ENCODE measurements at places on chromosomes 5 and 9.

DNA sequence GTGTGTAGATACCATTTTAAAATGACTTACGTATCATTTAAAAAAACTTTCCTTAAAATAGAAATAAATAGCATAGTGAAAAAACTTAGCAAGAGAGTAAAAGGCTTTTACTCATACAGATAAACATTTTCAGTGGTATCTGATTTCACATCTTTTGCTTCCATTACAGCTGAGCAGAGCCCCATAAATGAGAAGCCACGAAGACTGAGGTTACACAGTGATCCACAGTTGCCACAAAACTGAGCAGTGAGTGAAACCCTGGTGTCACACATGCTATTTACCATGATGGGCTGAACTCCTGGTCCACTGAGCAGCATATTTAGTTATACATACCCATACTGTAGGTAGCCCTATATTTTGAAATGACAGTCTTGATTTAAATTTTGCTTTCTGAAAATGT lies 401.2 kb downstream of the KIAA0825 start:
- DNase-seq = no peak

DNA sequence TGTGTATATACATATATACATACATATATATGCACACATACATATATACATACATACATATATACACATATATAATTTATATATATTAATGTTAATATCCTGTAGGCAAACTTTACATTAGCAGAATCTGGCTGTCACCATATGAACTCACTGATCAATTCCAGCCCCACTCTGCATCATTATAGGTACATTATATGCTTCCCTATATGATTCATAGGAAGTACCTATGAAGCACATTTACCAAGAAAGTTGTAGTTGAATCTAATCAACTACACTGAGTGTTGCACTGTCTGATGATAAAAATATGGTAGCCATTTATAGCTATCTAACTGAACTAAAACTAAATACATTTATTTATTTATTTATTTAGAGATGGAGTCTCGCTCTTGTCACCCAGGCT lies 5.5 kb upstream of the SPATA6L start:
- DNase-seq = no peak

GRCh38 chr5:2724831-2725230 lies 26.6 kb downstream of the IRX2 start:
- DNase-seq = no peak

- no peak for DNase-seq
Measured at GRCh38 chr5:88551724-88552345, 283.2 kb upstream of the TMEM161B start.

- no peak for DNase-seq
Measured at GRCh38 chr9:98916660-98917059, 27.0 kb upstream of the COL15A1 start.

DNA sequence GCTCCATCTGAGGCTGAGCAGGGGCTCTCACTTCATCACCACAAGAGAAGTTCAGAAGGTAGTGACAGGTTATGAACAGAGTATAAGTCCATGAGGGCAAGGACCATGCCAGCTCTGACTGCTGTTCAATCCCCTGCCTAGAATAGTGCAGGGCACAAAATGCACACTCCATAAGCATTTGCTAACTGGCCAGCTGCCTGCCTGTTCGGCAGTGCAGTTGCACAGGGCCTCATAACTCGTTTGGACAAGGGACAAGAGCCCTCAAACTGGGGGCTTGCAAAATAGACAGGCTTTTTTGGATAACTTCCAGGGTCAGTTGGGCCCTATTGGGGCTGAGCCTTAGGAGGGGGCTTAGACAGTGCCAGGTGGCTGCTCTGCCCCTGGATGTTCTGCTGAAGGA lies 21.1 kb downstream of the SPARC start:
- DNase-seq = no peak

Data from amygdala (tissue), 56 donors.